Vagina (tissue), 2 donors: ENCODE measurements at places on chromosomes 2 and 18. TPM values are rescaled to one million over a fixed set of nuclear protein-coding genes. Genes with fewer than 3 reads are reported as not detected.
A peak's percentile ranks its signal among the peaks of the same experiment; 100 is the strongest.

DNA sequence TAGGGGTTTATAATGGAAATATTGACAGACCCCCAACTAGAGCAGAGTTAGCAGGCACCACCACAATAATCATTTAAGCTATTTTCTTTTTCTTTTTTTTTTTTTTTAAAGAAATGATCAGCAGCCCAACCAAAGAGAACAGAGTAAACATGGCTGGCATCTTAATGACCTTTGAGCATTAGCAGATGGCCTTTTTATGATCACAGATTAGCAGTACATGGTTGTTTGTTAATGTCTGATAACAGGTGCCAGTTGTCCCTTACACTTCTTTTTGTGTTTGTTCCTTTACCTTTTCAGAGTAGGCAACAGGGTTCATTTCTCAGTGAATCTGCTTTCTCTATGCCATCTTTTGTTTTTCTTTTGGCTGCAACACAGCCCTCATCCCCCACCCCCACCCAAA lies 747.0 kb downstream of the BCL11A start:
- no peak for DNase-seq

DNA sequence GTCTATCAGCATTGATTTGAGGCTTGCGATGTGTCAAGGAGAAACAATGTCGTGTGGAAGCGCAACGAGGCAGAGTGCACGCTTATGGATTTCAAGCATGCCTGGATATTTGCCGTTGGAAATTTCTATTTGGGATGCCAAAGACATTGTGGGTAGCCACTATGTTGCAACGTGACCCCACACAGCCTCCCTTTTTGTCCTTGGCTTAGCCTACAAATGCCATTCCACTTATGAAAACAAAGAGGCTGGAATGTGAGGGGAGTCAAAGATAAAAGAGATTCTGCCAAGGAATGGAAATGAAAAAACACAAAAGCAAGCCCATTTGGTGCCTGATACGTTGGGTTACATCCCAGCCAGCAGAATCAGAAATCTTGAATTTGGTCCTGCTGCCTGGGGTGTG lies 721.2 kb downstream of the GALR1 start:
- DNase-seq: no peak

DNA sequence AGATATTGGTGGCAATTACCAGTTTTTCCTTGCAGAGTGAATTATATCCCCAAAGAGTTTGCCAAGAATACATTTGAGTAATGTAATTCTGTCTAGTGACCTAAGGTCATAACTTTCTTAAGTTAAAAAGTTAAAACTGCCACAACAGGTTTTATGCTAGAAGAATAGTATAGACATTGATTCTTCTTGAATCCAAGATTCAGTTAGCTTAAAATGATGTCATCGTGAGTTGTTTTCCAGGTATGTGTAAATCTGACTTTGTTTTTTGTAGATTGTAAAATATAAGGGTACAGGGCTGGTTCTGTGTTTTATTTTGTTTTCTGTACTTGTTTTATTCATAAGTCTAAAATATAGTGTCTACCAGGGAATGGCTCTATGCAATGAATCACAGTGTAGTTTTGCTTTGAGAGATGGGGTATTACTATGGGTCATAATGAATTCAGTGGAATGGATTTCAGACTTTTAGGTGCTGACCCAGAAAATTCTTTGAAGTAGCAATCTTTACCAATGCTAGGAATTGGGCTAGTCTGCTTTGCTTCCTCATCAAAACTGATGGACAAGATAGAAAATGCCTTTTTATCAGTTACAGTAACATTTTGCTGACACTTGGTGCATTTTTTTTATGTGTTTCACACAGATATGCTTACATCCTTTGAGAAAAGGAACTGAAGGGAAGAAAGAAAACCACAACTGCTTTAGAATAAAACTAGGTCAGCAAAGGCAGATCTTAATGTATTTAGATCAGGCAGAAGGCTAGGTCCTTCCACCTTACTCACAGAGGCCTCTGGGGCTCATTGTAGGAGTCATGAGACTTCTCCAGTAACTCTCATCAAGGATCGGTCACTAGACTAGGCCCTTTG lies 20.8 kb upstream of the MGAT5 start:
- DNase-seq: no peak

DNA sequence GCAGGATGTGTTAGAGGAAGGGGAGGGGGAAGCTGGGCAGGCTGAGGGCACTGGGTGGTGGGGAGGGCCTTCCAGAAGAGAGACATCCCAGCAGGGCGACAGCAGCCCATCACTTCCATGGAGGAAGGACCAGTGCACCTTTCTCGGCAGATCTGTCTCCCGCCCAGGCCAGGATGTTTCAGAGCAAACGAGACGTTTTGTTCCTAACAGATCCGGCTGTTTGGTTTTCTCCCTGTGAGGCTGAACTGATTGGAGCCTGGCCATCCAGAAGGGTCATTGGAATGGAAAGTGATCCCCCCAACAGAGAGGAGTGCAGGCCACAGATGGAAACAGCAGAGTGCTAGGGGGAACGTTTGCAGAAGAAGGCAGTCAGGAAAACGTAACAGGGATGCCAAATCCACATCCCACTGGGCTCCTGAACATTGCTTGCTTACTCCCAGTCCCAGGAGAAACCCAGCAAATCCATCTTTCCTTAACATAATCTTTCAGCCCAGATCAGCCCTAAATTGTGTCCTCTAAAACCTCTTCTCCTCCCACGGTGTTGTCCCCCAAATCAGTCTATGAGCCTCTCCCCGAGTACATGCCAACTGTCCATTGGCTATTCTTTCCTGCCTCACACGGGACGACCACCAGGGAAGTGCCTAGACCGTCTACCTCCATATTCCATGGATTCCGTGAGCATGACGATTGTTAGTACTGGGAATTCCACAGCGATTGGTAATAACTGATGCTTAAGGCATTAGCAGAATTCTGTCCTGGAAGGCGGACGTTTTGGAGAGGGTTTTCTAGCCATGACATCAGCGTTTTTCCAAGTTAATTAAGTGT lies 126.8 kb downstream of the SEPTIN10 start:
- DNase-seq: no peak

GRCh38 chr2:179862898-179863458 lies 1.6 kb upstream of the ZNF385B start:
- no peak for DNase-seq

SLC9A4 gene
- not detected for total RNA-seq

- DNase-seq: no peak
These were observed 1405.8 kb downstream of the DPP10 start for GRCh38 chr2:115848192-115848591.

GRCh38 chr2:12543076-12543977 lies 173.4 kb upstream of the TRIB2 start:
- no peak for DNase-seq

DNA sequence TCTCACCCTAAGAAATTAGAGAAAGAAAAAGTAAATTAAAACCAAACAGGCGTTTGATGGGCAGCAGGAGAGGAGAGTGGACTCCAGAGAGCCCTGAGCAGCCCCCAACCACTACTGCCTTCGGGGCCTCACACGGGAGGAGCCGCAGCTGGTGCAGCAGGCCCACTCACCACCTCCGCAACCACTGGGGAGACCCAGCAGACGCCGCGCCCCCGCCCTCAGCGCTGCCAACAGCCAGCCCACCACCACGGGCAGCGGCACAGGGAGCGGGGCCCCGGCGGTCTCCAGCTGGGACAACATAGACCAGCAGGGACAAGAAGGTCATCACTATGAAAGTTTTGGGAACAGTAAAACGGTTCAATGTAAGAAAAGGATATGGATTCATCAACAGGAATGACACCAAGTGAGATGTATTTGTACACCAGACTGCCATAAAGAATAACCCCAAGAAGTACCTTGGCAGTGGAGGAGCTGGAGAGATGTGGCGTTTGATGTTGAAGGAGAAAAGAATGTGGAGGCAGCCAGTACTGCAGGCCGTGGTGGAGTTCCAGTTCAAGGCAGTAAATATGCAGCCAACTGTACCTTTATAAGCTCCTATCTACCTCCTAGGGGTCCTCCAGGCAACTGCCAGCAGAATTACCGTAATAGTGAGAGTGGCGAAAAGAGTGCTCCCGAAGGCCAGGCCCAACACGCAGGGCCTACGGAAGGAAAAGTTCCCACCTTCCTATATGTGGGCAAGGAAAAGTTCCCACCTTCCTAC lies 76.5 kb downstream of the OLA1 start:
- DNase-seq: no peak

GRCh38 chr2:172021955-172022354 lies 22.2 kb downstream of the METAP1D start:
- no peak for DNase-seq

DNA sequence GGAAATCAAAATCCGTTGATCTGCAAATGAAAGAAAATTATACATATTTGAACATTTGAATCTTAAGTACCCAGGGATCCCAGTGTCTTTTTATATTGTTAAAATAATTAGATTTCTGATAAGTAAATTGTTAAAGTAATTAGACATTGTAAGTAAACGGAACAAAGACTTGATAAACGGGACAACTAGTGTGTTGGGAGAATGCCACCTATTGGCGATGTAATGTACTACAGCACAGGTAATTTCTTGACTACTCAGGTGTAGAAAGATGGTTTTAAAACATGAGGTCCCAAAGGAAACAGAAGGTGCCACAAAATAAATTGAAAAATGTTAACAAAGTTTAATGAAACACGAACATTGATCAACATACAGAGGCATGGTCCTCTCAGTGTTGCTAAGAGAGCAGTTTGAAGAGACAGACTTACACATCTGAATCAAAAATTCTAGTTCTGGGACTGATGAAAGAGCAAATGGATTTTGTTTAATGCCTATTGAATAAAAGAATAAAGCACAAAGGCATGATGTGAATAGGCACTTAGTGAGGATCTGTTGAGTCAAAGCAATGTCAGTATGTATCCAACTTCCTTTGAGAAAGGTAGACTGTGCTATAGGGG lies 103.4 kb upstream of the RASGRP3 start:
- DNase-seq: no peak

DNA sequence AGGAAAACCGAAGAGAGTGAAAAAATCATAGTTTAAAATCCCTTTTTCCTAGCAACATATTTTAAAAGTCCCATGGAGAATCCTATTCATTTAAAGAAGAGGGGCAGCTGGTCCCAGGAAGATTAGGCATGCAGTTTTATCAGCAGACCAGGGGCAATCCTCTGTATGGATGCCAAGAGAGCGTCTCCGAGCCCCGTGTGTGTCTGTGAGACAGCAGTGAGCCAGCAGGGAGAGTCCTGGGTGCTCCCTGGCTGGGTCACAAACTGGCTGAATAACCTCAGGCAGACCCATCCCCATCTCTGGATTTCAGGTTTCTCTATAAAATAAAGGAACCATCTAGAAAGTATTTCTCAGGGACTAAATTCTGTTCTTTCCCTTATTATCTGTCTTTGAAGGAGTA lies 128.2 kb upstream of the RIOK3 start:
- DNase-seq: peak; percentile 42

FKBP1B gene
- 14.2 TPM for total RNA-seq

DNA sequence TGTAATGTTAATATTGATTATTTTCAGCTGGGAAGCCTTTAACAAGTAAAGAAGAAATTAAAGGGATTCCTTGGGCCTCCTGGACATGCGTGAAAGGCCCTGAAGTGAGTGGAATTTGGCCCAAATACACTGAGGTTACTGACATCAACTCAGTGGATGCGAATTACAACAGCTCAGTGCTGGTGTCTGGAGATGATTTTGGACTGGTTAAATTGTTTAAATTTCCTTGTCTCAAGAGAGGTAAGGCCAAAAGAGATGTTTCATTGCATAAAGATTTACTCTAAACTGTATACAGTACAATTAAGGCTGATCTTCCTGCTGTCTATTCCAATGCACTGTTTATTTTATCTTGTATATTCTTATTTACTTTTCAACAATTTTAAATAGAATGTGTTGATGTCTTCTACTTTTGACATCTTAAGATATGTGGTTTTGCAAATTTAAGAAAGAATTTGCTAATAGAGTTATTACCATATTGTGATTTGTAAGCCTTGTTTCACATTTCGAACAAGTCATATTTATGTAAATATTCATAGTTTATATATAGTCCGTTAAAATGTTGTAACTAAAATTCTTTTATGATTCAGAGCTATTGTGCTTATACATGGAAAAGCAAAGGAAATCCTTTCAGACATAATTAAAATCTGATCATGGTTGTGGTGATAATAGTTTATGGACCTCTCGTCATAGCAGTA lies 130.3 kb downstream of the EML6 start:
- no peak for DNase-seq

DNA sequence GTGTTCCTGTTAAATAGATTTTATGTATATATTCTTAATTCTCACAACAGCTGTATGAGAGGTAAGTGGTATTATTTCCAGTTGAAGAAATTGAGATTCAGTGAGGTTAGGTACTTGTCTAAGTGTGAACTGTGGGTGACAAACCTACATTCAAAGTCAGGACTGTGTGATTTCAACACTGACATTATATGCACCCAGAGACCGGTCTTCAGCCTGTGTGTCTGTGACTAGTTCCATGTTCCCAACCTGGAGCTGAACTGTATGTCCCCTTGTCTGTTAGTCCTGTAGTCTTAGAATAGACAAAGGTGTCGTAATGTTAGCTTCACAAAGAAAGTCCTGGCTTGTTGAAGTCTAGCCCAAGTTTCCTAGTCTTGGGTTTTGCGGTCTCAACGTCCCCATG lies 17.4 kb downstream of the PLEKHB2 start:
- no peak for DNase-seq

- no peak for DNase-seq
These were observed 671.6 kb downstream of the PLCL1 start for GRCh38 chr2:198476007-198476406.

DNA sequence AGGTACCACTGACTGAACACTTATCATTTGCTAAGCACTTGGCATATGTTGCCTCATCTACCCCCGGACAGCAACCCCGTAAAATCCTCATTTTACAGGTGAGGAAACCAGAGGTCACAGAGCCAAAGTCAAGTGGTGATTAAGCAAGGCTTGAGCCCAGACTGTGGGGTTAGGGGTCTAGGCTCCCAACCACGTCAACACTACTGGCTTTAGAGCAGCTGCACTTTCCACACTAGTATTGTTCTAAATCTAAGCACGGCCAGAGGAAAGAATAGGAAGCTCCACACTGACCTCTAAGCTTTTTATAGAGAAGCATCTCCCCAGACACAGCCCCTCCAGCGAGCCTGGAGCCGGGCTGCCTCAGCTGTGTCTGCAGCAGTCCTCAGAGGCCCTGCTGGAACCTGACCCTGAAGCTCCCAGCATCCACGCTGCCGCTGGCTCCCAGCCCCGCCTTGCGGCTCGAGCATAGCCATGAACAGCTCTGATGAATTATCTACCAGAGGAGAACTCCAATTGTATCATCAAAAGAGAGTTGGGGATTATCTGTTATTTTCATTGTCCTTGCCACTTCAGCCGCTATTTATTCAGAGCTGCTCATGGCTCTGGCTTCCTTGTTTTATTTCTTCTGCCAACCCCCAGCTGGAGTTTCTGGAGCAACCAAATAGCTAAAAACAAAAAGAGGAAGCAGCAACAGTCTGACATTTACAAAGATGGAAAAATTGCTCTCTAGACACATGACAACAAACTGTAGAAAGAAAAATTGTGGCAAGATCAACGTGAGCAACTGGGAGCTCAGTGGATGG lies 62.2 kb upstream of the RTN4 start:
- no peak for DNase-seq
